AG09319 (cell line): ENCODE measurements at places on chromosomes 5 and 9.

DNA sequence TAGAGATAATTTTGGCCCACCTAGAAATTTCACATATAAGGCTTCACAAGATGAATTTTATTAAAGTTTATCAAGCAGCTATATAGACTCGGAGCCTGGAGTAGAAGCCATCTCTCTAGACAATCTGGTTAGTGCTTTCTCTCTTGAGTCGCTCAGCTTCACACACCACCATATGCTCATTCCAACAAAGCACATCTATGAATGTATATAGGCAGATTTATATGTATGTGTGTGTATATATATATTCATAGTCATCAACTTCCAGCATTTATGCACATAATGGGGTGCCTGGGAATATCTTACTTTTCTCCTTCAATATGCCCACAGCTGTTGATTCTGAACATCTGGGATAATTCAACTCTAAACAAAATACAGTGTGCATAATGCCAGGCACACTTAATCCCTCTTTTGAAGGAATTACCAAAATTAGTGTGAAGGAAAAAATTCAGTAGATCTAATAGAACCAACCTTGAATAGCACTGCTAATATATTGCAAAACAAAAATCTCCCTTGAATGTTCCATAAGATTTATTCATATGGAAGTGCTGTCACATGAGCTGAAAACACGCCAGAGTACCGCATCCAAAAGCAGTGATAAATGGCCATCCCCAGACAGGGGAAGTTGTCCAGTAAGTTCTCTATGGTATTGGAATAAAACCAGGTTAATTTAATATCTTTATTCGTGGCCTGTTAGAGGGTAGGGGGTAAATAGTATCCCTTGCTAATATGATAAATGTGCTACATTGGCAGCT is 56.0 kb upstream of the MOCS2 start:
- DNase-seq: no peak

GRCh38 chr5:158431369-158432029 is 572.6 kb upstream of the CLINT1 start:
- DNase-seq: peak; percentile 22

DNA sequence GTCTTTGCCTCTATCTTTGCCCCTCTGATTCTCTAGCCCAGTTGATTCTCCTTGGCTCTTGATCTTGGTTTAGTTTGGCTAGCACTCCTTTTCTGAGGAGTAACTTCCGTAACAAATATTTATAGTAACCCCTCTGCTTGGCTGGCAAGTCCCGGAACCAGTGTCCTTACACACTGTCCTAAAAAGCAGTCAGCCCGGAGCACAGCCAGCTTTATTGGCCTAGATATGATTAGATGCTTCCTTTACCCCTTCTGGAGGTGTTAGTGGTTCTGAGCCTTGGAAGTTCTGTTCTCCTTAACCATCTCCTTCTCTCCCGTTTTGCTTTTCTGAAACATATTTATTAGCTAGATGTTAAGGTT is 17.0 kb upstream of the MSMP start:
- no peak for DNase-seq

DNA sequence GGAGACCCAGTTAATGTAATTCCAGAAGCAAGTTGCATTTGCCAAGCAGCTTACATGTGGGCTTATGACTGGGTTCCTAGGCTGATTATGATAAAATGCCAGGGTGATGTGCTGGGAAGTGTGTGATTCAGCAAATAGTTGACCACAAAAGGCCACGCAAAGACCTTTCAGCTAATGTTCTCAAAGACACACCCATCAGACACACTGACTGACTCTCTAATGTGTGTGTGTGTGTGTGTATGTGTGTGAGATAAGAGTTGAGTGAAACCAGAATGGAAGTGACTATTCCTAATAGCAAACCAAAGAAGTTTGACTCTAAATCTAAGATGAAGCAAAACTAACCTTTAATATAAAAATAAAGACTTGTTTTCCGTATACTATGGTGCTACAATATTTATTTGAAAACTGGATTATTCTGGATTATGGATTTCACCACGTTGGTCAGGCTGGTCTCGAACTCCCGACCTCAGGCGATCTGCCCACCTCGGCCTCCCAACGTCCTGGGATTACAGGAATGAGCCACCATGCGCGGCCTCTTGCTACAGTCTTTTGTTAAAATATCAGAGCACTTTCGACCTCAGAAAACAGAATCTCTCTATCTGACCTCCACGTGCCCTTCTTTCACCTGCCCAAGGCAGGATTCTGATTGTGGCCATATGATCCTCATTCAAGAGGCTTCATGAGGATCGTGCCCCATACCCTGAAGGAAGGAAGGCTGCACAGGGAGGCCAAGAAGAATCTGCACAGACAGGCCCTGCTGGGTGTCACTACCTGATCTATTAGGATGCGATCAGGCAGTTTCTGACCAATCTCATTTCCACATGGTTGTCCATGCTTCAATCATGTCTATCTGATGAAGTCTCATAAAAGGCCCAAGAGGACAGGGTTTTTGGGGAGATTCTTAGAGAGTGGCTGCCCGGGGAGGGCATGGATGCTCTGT is 75.6 kb downstream of the USP20 start:
- DNase-seq: peak; percentile 99

- DNase-seq: no peak
These were observed 133.4 kb downstream of the AOPEP start for GRCh38 chr9:94859891-94860290.

GRCh38 chr5:36089989-36090388 is 23.3 kb upstream of the UGT3A2 start:
- no peak for DNase-seq
